ENCODE measurements at places on chromosomes 4 and X.

DNA sequence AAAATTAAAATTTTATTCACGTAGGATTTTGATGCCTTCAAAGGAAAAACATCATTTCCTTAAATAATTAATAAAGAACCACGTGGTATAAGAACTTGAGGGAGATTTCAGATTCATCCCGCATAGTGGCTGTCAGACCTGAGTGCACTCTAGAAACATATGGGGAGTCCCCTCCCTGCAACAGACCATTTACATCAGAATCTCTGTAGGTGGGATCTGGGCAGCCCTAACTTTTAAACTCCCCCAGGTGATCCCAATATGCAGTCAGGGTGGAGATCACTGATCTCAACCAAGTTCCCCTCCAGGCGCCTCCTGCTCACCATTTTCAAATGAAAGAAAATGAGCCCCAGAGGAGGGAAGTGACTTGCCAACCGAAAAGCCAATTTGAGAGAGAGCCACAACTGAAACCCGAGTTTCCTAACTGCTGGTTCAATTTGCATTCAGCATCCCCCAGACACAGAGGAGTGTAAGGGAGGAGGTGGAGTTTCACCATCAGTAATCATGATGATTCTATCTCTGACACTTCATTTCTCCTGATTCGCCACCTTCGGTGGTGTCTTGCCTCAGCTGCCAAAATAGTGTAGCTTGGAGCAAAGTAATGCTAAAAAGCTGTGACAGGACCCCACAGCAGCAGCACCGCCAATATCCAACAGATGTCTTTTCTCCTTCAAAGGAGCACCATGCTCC, 11.4 kb downstream of the RNF150 start:
- no peak for DNase-seq

DNA sequence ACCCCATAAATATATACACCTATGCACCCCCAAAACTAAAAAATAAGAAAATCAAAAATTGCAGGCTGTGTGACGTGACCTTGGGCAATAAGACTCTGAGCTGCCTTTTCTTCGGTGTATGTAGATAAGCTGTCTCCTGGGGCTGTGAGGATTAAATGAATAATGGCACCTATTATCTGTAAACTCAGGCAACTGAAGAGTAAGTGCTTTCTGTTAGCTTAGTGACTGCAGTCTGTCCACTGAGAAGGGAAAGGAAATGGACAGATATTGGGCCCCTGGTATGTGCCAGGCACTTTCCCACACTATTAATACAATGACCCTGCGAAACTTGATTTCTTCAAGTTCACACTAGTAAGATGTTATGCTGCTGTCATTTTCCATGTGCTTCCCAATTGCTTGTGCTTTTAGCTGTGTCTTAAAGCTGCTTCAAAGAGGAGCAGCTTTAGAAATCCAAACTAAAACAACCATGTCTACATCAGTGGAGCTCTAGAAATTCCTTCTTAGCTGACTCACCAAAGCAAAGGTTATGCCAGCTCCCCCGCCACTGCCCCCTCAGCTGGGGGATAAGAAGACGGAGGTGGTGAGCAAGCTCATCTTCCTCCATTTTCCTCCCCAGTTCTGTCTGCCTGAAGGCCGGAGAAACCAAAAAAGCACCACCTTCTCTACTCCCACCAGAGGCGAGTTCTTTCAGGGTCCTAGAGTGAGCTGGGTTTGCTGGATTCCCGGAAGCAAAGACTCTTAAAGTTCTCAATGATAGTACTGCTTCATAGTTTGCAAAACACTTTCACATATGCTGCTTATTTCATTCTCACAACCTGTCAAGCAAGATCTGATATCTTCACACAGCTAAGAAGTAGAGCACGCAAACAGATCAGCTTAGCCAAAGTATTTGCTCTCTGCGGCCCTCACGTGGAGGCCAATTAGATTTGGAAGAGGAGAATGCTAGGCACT, 8.8 kb upstream of the DGAT2L6 start:
- DNase-seq: no peak

- no peak for DNase-seq
Measured at GRCh38 chrX:104254442-104255115, at the start of gene ESX1. ESX1 (minus strand) TSS chrX:104254933; CDS start chrX:104254849, 84 bp downstream.

DNA sequence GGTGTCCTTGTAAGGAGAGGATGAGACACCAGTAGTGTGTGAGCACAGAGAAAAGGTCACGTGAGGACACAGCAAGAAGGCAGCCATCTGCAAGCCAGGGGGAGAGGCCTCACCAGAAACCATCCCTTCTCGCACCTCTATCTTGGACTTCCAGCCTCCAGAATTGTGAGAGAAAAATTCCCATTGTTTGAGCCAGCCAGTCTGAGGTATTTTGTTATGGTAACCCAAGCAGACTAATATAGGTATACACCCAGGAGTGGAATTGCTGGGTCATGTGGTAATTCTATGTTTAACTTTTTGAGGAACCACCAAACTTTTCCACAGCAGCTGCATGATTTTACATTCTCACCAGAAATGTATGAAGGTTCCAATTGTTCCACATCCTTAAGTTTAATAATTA, 25.6 kb downstream of the ZDHHC9 start:
- no peak for DNase-seq

DNA sequence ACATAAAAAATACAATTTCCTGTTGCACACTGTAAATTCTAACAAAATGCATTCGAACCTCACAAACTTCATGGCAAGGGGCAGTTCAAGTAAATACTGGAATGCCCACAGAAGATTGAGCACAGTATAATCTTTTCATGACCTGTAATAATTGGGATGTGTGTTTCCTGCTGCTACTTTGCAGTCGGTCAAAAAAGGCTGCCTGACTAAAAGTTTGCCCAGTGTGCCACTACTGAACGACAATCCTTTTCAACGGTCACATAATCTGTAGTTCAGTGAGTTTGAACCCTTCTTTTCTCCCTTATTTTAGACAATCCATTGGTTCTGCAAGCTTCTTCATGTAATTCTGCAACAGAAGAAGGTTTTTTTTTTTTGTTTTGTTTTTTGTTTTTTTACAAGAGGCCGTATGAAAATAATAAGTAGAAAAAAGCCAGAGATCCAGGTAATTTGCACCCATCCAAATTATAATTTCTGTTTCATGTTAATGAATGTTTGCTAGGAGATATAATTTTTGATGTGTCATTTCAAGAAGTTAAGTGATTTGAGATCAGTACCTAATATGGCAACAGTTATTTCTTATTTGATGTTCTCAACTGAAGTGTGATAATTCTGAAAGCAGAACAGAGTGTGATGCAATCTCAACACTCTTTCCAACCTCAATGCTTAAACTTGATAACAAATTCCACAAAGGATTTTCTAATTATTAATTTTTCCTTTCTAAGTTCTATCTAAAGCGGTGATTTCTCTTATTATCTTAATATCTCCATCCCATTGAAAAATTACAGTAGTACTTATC, 237.6 kb downstream of the FSTL5 start:
- DNase-seq: no peak

- DNase-seq: no peak
Measured at GRCh38 chrX:12657881-12658280, 133.3 kb upstream of the PRPS2 start.

DNA sequence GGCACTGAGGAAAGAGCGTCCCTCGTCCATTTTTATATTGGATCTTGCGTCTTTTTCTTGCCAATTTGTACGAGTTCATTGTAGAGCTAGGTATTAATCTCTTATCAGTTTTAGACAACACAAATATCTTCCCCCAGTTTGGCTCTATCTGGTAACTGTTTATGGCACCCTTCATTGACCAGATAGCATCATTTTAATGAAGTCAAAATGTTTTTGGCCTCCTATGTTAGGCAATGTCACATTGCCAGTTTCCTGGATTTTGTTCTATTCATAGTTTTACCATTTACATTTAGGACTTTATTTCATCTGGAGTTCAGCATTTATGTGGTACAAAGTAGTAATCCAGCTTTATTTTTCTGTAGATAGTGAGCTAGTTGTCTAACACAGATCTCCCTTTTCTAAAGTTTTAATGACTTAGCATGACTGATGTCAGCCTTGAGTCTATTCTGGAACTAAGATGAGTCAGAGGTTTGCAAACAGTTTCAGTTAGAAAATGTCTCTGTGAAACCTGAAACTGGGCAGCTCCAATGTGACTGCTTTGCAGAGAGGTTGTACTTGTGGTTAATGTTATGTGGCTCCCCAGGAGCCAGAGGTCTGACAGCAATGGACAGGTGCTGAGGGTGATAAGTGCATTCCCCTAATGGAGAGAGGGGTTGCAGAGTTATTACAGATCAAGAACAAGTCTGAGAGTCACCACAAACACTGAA, 5.3 kb upstream of the STBD1 start:
- no peak for DNase-seq

- DNase-seq: no peak
Measured at GRCh38 chr4:3710451-3711182, 55.6 kb upstream of the ADRA2C start.

DNA sequence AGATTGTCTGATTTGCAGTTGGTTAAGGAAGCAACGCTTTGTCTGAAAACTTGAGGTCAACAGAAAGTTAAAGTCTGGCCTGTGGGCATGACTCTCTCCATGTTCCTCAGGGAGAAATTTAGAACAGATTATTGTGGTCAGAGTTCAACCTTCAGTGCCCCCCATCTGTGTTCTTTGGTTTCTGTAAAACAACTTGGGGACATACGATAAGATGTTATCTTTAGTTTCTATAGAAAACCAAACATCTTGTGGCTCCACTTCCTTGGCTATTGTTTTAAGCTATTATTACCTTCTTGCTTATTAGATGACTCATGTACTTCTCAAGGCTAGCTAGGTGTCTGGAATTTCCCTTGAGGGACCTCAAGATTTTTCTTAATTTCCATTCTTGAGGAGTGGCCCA, 507.7 kb downstream of the PDHA2 start:
- no peak for DNase-seq
